Central memory CD4-positive, alpha-beta T cell (primary cell): ENCODE measurements at places on chromosomes 12 and 14.

- no peak for DNase-seq
Observed at GRCh38 chr14:64574371-64575107, 24.8 kb downstream of the PPP1R36 start.

DNA sequence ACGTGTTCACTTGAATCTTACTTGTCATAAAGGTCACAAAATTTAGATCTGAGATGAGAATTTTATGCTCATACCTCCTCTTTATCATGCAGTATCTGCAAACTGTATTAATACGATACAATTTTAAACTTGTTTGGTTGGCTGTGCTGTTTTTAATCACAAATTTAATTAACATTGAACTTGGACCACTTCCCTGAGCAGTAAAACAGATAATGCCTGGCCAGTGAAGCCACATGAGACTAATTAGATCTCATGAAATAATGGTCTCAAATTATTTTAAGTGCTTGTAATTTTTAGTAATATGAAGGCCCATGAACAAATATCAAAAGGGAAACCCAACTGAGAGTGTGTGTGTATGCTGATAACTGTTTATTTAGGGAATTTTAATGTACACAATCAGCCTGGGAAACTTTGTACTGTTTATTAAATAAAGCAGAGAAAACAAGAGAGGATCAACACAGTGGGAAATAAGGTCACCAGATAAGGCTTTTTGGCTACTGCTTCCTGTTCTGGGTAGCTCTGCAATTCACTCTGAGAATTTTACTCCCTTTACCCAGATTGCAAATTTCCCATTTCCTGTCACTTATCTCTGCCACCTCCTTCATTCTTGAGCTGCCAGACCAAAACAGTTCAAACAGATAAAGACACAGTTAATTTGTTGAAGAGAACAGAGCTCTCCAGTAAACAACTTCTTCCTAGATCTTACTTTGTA is 61.6 kb upstream of the GNPNAT1 start:
- DNase-seq, result no peak

DNA sequence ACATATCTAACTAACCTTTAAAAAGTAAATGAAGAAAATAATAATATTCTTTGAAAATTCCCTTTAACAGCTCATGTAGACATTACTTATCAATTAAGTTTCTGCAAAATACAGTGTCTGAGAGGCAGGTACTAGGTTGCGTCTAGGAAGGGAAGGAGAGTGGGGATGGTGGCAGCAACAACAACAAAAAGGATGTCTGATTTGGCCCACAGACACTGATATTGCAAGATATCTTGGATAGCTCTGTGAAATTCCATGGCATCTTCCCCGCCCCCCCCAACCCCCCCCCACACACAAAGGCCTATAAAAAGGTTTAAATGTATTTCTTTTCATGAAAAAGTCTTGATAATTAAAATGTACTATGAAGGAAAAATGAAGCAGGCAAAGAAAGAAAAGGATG is 41.6 kb upstream of the AP4S1 start:
- DNase-seq, result no peak

- DNase-seq, result no peak
Observed at GRCh38 chr14:81268016-81268416, 47.3 kb upstream of the GTF2A1 start.

DNA sequence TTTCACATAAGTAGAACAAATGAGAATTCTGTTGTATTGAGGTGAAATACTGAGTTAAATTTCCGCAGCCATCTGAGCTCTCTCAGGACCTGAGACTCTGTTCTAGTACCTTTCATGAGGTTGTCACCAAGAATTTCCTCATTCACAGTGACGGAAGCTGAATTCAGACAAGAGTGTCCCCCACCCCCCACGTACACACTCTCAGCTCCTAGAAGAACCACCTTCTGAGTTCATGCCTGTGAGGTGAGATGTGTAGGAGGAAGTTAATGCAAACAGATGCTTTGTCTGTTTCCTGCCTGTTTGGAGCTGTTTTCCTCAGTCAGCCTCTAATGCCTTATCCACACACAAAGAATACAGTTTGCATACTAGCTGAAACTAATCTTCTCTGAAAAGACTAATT is 18.2 kb downstream of the BICDL1 start:
- DNase-seq, result peak; percentile 79

DNA sequence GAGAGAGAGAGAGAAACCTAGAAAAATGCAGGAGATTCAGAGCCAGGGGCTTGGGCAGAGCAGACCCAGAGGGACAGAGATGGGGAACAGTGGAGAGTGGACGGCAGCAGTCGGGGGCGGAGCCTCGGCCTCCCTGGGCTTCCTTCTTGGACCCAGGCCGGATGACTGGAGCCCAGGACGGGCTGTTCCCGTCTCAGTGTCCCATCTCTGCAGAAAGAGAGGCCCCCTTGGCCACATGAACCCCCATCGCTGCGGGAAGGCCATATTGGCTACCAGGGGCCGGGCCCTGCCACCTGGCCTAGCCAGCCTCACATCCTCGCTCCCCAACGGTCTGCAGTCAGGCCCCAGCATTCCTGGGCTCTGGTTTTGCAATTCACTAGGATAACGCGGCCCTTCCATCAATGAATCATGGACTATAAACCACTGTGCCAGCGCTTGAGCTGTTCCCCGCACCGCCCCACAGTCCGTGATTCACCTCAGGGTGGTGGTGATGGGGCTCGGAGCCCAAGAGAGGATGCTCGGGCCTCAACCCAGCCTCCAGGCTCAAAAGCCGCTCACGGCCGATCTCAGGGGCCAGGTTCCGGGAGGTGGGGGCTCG is 116.5 kb downstream of the RFLNA start:
- no peak for DNase-seq

DNA sequence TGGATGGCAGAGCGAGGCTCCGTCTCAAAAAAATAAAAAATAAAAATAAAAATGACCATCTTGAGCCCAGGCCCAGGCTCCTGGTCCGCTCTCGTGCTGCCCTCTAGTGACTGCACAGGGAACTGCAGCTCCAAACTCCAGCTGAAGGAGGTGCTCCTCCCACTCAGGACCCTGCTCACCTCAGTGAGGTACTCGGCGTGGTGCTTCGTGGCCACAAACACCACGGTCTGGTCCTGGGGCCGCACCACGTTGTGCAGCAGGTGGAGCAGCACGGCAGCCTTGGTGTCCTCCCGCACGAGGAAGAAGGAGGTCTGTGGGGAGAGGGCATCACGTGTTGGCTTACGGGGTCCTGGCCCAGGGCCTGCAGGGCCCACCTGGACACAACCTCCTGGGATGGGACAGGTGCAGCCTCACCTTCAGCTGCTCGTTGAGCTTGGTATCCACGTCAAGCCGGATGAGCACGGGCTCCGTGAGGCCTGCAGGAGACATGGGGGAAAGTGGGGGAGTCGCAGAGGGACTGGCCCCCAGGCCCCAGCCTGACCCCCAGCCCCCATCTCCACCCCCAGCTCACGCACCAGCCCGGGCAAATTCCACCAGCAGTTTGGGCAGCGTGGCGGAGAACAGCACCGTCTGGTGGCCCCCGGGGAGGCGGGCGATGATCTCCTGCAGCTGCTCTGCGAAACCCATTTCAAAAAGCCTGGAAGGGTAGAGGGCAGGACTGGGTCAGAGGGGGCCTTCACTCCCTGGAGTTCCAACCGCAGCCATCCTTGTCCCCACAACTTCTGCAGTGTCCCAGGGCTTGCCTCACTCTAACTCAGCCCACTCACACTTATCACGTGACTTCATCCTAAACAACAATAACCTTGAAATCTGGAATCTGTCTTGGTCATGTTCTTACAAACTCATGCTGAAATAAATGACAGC is 10.6 kb downstream of the DDX54 start:
- DNase-seq, result peak; percentile 62

GRCh38 chr14:104267895-104268294 is 129.5 kb downstream of the KIF26A start:
- no peak for DNase-seq

- no peak for DNase-seq
Observed at GRCh38 chr12:107369006-107369405, 275.7 kb upstream of the CRY1 start.

- no peak for DNase-seq
Observed at GRCh38 chr12:28057856-28058615, 85.5 kb upstream of the PTHLH start.

DNA sequence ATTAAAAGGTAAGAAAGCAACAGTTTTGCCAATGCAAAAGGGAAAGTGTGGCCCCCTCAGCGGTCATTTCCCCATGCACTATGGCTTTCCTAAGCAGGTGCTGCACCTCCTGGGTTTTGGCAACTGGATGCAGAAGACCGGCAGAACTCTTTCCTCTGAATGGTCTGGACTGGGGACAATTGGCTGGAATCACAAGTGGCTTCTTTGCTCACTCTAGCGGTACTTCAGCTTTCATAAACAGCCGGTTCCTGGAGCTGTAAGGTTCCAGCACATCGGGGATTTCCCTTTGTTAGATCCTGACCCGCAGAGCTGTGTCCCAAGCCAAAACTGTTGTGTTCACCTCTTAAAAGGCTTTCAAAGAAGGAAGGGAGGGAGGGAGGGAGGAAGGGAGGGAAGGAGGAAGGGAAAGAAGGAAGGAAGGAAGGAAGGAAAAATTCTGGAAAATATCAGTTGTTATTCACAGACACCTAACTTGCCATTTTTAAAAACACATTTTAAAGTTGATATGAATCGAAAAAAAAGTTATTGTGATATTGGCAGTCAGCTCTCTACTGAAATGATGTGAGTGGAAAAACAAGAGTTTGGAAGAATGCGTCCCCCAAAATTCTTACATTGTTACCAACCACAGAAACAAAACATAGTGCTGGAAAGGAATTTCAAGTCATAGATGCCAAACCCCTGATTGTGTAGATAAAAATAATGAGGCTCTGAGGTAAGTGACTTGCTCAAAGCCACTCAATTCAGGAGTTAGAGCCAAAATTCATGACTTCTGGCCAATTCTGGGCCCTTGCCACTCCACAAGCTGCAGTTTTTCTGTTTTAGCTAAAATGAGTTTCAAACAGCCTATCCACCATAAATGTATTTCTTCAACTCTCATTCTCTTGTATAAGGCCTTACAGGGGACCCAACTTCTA is 220.6 kb upstream of the HMGA2 start:
- no peak for DNase-seq

GRCh38 chr12:43210485-43211192 is 341.4 kb downstream of the ADAMTS20 start:
- no peak for DNase-seq

GRCh38 chr12:108642899-108643654 is 9.4 kb upstream of the SELPLG start:
- no peak for DNase-seq

- DNase-seq, result no peak
Observed at GRCh38 chr12:26162905-26163304, 32.5 kb upstream of the SSPN start.

DNA sequence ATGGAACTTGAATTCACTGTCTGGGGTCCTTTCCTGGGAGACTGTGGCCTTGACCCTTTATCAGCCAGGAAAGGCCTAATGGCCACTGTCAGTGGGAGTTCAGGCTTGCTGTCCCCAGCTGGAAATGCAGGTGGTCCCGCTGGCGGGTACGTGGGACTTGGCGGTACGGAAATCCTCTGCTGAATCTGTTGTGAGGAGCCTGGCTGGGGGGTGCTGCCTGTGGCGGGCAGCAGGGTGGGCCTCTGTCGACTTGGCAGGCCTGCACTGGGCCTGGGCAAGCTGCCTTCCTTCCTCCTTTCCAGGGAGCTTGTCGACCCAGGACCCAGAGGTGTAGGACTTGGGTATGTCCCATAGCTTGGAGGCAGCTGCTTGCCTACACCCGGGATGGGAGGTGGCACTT is 26.3 kb downstream of the ZFYVE21 start:
- no peak for DNase-seq

DNA sequence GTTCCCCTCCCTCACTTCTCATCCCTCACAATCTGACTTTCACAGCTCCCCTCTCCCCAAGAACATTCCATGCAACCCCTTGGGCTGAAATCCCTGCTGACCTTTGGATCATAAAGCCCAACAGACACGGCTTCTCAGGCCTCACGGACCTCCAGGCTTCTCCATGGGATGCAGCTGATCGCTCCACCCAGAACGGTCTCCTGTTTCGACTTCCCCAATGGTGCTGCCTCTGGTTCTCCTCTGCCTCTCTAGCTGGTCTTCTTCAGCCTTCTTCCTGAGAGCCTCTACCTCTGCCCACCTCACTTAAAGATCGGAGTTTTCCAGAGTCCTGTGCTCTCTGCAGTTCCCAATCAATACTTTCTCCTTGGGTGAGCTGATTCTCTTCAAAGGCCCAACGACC is 17.8 kb upstream of the PRMT8 start:
- DNase-seq, result no peak

DNA sequence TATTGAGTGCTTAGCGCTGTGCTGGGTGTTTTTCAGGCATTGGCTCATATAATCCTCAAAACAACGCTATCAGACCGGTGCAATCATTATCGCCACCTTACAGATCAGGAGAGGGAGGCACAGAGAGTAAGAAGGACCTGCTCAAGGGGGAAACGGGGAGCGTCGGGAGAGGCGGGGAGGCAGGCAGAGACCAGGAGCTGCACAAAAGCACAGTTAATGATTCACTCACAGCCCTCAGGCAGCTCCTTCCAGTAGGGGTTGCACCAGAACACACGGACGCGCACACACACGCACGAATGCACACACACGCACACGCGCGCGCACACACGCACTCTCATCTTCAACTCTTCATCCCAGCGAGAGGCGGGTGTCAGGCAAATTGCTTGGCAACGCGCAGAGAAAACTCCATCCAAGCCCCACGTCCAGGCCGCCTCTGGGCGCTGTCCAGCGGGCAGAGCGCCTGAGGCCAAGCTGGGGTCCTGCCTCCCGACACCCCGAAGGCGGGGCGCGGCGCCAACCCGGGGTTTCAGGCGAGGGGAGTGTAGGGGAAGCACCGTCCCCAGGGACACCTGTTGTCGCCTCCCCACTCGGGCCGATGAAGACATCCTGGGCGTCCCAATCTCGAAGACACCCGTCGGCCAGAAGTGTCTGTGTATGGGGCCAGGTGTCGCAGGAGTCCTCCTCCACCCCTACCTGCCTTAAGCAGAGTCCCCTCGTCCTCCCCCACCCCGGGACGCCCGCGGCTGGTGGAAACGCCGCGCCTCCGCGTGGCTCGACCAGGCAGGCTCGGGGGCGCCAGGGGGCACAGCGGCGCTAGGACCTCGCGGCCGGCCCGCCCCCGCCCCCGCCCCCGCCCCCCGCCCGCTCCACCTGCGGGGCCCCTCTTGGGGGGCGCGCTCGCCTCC is 35.5 kb upstream of the STON2 start:
- DNase-seq, result no peak

DNA sequence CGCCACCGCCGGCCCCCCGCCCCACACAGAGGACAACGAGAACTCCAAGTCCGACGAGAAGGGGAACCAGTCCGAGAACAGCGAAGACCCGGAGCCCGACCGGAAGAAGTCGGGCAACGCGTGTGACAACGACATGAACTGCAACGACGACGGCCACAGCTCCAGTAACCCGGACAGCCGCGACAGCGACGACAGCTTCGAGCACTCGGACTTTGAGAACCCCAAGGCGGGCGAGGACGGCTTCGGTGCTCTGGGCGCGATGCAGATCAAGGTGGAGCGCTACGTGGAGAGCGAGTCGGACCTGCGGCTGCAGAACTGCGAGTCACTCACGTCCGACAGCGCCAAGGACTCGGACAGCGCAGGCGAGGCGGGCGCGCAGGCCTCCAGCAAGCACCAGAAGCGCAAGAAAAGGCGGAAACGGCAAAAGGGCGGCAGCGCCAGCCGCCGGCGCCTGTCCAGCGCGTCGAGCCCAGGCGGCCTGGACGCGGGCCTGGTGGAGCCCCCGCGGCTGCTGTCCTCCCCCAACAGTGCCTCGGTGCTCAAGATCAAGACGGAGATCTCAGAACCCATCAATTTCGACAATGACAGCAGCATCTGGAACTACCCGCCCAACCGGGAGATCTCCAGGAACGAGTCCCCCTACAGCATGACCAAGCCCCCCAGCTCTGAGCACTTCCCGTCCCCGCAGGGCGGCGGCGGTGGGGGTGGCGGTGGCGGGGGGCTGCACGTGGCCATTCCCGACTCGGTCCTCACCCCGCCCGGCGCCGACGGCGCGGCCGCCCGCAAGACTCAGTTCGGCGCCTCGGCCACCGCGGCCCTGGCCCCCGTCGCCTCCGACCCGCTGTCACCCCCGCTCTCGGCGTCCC is 150.9 kb downstream of the EGLN3 start:
- no peak for DNase-seq
